ENCODE measurements at places on chromosomes 7 and 10. TPM values are rescaled to one million over a fixed set of nuclear protein-coding genes. Genes with fewer than 3 reads are reported as not detected.

Gene TMEM236
- total RNA-seq: 0.39 TPM

Gene COL26A1
- not detected for total RNA-seq

Gene HTR7
- 0.39 TPM for total RNA-seq

Gene FOXP2
- 0.54 TPM for total RNA-seq
